ENCODE measurements at places on chromosomes 7 and 10.
A peak's percentile ranks its signal among the peaks of the same experiment; 100 is the strongest.

GRCh38 chr10:88209837-88210561, 346.6 kb downstream of the PTEN start:
- DNase-seq: no peak

DNA sequence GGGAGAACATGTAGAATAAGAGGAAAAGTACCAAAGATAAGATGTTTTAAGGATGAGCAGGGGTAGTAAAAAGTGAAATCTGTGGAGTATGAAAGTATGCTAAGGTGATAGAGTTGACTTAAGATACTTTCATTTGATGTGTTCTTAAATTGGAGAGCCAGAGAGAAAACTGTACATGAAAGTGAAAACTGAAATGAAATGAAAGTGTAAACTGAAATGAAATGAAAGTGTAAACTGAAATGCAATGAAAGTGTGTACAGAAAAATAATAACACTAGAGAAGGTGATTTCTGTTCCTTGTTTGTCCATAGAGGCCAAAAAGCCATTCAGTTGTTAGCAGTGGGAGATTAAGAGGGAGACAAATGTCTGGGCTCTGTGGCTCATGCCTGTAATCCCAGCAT, 17.5 kb downstream of the AHR start:
- DNase-seq: no peak

- no peak for DNase-seq
These were observed 92.3 kb downstream of the MAGI2 start for GRCh38 chr7:79361214-79361613.

DNA sequence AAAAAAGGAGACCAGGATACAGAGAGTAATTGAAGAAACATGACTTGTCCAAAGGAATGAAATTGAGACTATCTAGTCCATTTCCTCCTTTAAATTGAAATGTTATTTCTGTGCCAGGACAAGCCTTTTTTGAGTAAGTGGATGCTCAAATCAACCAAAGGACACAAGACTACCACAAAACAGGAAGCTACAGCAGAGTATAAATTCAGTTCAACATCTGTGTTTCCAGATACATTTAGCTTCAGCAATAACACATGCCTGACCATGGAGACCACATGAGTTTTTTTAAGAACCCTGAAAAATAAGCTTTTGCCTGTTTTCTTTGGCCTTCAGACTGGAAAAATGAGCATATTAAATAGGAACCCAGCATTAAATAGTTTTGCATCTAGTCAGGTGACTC, 707.5 kb downstream of the ZWINT start:
- no peak for DNase-seq

GRCh38 chr10:89357975-89358374, 19.9 kb upstream of the IFIT1B start:
- no peak for DNase-seq

GRCh38 chr7:132138817-132139216, 437.5 kb downstream of the PLXNA4 start:
- no peak for DNase-seq

DNA sequence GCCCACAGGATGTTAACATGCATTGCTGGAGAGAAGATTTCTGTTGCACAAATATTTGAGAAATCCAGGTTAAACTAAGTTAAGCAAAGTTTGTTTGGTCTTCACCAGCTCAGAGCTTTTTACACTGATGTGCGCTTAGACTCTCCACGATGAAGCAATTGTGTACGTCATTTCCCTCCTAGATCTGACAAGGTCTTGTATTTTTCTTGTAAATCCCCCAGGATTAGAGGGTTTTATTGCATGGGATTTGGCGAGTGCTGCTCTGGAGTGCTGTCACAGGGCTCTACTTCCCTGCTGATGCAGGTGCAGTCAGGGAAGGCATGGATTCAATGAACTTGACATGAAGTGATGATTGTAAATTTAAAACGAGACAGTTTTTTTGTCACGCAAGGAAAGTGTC, 173.3 kb downstream of the PDE1C start:
- DNase-seq: no peak

DNA sequence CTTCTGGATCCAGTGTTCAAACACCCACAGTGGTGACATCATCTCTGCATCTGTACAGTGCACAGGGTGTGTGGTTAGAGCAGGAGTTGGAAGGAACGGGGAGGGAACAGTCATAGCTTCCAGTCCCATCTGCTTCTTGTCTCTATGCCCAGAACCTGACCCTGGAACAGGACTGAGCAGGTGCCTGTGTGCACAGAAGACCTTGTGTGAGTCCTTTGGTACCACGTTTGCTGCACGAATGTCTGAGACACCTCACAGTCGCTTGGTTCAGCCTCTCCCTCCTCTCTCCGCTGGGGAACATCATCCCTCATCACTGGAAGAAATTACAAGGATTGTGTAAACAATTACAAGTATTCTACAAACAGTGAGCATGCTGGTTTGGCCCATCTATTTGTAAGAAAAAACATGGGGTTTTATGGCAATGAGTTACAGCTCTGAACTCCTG, 243.0 kb upstream of the KLF6 start:
- DNase-seq: no peak

DNA sequence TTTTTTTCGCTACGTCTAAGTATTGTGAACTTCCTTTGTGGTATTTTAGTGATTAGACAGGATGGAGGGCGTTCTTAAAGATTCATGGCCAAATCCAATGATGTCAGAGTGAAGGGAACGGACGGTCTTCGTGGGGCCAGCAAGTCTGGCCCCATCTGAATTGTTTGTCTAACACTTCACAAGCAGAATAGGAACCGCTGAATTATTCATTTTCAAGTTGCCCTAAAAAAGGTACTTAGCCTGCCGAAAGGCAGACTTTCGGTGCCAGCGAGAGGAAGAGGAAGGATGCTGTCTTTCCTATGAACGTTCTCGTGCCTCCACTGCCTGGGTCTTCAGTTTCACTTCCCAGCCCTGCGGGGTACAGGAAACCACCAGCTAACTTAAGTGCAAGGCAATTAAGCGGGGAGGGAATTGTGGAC, 145.7 kb upstream of the SH2B2 start:
- DNase-seq: no peak

- no peak for DNase-seq
These were observed 70.6 kb downstream of the CDK6 start for GRCh38 chr7:92765725-92766124.

DNA sequence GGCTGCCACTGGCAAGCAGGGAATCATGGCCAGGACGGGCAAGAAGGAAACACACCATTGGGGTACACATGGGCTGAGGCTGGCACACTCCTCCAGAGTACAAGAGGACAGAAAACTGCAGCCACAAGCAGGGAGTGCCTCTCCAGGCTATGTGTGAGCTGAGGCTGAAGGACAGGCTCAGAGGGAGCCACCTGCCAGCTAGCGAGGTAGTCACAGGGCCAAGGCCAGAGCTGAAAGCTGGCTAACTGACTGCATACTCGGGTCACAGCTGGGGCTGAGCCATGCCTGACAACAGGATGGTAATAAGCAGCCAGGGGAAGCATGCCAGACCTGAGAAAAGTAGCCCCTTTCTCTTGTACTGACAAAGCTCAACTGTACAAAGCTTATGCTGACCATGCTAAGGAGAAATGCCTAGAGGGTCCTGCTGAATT, 52.0 kb downstream of the KIF5B start:
- DNase-seq: no peak

GRCh38 chr10:69224862-69225657, 4.9 kb downstream of the HKDC1 start:
- no peak for DNase-seq

DNA sequence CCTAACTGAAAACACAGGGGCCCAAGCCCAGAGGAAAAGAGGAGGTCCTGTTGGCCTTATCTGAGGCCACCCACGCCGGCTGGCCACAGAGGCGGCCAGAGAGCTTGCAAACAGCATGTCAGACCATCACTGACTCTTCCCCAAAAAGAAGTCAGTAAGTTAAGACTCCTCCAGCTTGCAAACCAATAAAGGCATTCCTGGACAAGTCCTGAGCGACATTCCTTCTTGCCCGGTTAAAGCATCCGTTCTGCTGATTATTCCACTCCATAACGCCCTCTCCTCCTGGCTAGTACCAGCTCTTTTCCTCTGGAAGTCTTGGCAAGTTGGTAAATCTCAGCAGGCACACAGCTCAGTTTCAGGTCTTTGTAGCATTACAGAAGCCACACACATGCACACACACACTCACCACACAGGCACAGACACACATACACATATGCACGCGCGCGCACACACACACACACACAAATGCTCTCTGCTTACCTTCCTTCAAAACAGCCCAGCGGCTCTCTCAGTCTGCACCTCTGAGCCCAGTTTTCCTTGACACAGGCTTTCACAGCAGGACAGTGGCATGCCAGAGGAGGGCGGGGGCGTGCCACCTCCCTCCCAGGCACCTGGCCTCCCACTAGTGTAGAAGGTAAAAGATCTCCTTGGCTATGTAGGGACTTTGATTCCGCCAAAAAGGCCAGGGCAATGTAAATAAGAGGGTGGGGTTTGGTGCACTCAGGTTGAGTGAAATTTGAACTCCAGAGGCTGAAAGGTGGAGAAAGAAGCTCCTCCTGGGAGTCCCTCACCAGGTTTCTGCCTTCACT, 201.4 kb downstream of the TNS3 start:
- no peak for DNase-seq

DNA sequence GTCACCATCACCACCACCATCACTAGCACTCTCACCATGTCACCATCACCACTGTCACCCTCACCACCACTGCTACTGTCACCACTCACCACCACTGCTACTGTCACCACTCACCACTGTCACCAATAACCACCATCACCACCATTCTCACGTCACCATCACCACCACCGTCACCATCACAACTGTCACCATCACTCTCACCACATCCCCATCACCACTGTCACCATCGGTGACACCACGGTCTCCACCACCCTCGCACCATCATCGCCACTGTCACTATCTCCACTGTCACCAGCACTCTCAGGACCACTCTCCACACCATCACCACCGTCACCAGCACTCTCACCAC, 130.4 kb downstream of the MAD1L1 start:
- no peak for DNase-seq

- DNase-seq: no peak
These were observed 133.6 kb downstream of the BMPER start for GRCh38 chr7:34038816-34039470.

- no peak for DNase-seq
These were observed 2.1 kb upstream of the CCDC126 start for GRCh38 chr7:23594879-23595604.

GRCh38 chr7:155340071-155340531, 42.4 kb downstream of the INSIG1 start:
- DNase-seq: no peak

DNA sequence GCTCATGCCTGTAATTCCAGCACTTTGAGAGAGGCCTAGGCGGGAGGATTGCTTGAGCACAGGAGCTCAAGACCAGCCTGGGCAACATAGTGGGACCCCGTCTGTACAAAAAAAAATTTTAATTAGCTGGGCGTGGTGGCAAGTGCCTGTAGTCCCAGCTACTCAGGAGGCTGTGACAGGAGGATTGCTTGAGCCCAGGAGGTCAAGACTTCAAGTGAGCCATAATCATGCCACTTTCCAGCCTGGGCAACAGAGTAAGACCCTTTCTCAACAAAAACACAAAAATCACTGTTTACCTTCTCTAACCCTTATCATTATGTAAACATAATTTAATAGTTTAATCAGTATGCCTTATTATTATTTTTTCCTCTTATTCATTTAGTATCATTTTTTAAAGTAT, 44.5 kb downstream of the GBF1 start:
- no peak for DNase-seq

GRCh38 chr10:101830322-101831168, 12.3 kb upstream of the OGA start:
- peak; percentile 50 for DNase-seq

DNA sequence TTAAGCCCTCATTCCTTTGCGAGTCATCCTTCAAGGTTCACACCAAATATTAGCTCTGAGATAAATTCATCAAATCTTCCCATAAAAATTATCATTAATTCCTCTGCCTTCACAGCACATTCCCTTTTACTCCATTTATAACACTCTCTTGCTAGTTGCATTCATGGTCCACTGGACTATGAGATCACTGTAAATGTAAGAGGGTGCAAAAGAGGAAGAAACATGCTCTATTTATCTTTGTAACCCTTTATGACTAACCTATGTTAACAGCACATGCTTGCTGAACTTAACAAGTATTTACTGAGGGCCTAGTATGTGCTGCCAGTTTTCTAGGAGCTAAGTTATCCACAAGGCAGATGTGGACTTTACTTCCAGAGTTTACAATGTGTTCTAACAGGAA, 86.7 kb upstream of the TMEM168 start:
- no peak for DNase-seq

GRCh38 chr10:133467286-133467911, 13.7 kb downstream of the SCART1 start:
- no peak for DNase-seq

- DNase-seq: no peak
These were observed 1.6 kb downstream of the VSTM4 start for GRCh38 chr10:49113741-49114141.

GRCh38 chr7:95104739-95105138, 197.3 kb downstream of the PPP1R9A start:
- DNase-seq: no peak
